ENCODE measurements at places on chromosomes 7 and 10.
A peak's percentile ranks its signal among the peaks of the same experiment; 100 is the strongest.

GRCh38 chr7:54995610-54996363, 23.0 kb upstream of the EGFR start:
- peak; percentile 81 for DNase-seq

DNA sequence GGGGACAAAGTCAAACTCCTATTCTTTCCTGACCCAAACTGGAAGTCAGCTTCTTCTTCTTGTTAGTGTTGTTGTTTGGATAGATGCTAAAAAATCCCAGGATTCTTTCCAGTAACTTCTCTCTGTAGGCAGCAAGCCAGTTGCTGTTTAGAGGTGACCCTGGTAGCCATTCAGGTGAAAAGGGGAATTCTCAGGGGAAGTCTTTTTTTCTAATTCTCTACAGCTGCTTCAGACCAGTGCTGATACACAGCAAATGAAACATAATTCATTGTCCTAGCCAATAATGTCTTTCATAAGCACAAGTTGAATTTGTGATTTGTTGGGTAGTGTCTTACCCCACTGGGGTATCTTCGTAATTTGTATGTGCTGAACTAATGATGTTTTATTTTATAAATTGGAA, 357.3 kb downstream of the BBS9 start:
- DNase-seq: no peak

- no peak for DNase-seq
Measured at GRCh38 chr7:55970978-55971377, 6.6 kb downstream of the NIPSNAP2 start.

DNA sequence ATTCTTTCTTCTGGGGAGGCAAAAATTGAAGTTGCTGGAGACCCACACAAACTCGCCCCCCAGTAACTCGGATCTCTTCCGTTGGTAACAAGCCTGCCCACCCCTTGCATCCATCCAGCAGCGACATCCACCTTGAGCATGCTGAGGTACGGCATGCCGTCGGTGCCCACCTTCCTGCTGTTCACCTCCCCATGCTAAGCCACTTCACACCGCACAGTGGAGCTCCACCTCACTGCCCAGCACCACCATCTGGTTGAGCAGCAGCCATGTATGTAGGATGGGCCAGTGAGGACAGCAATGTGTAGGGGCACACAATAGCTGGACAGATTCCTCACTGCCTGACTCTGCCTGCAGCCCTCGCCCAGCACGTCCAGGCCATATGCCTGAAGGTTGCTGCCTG, 138.1 kb upstream of the ZNF92 start:
- DNase-seq: peak; percentile 34

GRCh38 chr10:133267293-133267692, 9.4 kb downstream of the ADAM8 start:
- no peak for DNase-seq

DNA sequence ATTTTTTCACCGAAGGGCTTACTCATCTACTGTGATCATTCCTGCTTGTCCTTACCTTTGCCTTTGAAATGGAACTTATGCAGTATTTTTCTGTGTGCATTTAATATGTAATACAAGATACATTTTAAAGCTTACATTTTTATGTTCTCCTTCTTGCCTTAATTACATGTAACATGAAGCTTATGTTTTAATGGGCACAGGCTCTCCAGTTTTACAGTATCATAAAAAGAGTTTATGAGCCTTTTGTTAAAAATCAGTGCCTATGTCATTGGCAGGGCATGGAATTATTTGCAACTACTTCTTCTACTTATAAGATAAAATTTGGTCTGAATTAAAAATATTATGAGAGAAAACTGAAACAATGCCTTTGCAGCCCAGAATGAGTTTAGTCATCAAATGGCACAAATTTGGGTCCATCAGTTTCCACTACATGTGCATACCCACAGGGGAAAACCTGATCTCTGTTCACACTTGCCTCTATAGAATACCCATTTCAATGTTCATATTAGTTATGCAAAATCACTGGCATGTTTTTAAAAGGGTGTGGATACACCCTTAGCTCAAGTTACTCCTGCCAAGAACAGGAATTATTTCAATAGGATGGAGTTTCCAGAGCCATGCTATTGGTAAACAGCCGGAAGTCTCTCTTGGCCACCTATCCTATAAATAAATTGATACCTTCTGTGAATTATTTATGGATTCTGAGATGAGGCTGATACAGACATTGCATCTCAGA, 27.9 kb upstream of the WNT16 start:
- no peak for DNase-seq

- DNase-seq: peak; percentile 92
Measured at GRCh38 chr7:618539-619367, 99.1 kb upstream of the PDGFA start.

GRCh38 chr10:71333129-71333887, 14.2 kb downstream of the SLC29A3 start:
- no peak for DNase-seq

- DNase-seq: no peak
Measured at GRCh38 chr10:81918766-81919165, 43.8 kb downstream of the NRG3 start.

- DNase-seq: no peak
Measured at GRCh38 chr7:79548727-79549126, 95.3 kb upstream of the MAGI2 start.

GRCh38 chr10:125396676-125397075, 236.3 kb upstream of the CTBP2 start:
- DNase-seq: no peak

GRCh38 chr10:7123774-7124173, 287.1 kb downstream of the SFMBT2 start:
- no peak for DNase-seq

GRCh38 chr10:125146791-125147579, 13.4 kb downstream of the CTBP2 start:
- DNase-seq: no peak

- DNase-seq: no peak
Measured at GRCh38 chr7:14339861-14340260, 350.4 kb upstream of the ETV1 start.

- no peak for DNase-seq
Measured at GRCh38 chr7:136938476-136938875, 70.0 kb downstream of the CHRM2 start.

- no peak for DNase-seq
Measured at GRCh38 chr10:94003488-94003887, 9.8 kb downstream of the PLCE1 start.

DNA sequence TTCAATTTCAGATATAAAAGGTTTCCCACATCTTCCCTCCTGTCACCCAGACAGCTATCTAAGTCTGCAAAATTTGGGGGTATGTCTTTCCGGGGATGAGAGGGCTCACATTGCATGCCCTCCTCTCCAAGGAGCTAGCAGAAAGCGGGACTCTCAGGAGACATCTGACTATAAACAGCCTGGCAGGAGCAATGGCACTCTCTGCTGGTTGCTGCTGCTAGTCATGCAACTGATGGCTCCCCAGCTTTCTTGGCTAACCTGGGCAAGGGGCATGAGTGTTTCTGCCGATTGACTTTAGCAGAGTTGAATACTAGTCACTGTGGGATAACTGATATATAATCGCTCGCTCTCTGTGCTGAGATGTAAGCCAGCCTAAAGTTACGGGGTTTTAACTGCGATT, 12.0 kb downstream of the TBX20 start:
- DNase-seq: no peak

DNA sequence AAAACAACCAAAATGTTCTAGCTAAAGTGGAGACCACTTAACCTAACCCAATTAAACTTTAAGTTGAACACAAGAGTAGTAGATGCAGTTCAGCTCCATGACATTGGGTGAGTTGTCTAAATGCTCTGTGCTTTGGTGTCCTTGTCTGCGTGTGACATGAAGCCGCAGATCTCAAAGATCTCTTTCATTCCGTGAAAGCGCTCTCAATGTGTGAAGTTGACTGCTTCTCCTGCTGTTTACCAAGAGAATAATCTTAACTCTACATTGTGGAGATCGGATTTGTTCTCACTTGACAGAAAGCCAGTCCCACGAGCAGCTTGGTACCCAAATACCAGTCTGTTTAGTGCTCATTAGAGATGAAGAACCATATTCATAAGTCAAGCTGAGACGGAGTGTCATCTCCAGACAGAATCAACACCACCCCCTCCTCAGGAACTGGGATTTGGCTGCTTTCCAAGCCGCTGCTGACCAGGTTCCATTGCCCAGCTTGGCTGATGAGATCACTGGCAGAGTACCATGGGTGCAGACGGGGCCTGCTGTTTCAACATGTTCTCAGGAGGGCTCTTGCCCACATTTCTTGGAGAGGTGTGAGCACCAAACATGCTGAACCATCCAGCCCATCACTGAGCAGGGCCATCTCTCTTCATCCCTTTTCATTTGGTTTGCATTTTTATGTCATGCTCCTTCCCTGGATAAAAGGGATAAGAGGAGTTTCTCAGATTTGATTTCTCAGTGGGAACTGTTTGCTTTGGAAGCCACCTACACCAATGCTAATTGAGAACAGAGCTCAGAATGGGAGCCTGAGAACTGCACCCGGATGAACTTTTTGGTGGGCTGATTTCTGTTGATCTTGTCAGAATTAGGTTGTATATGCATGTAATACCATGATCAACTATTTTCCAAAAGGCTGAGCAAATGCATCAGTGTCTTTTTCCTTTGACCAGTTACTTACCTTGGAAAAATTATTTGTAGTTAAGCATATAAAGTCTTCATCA, 95.8 kb upstream of the AGBL3 start:
- no peak for DNase-seq

- DNase-seq: no peak
Measured at GRCh38 chr7:28802450-28802849, 155.7 kb downstream of the TRIL start.
